HT-29 (cell line): ENCODE measurements at places on chromosomes 4 and X.

- peak; percentile 22 for DNase-seq
These were observed 1.3 kb downstream of the PARM1 start for GRCh38 chr4:74934016-74934831.

- DNase-seq: peak; percentile 27
These were observed 432.0 kb downstream of the GLUD2 start for GRCh38 chrX:121479406-121479805.

- DNase-seq: peak; percentile 62
These were observed 230.6 kb downstream of the PCDH7 start for GRCh38 chr4:30950737-30951136.

DNA sequence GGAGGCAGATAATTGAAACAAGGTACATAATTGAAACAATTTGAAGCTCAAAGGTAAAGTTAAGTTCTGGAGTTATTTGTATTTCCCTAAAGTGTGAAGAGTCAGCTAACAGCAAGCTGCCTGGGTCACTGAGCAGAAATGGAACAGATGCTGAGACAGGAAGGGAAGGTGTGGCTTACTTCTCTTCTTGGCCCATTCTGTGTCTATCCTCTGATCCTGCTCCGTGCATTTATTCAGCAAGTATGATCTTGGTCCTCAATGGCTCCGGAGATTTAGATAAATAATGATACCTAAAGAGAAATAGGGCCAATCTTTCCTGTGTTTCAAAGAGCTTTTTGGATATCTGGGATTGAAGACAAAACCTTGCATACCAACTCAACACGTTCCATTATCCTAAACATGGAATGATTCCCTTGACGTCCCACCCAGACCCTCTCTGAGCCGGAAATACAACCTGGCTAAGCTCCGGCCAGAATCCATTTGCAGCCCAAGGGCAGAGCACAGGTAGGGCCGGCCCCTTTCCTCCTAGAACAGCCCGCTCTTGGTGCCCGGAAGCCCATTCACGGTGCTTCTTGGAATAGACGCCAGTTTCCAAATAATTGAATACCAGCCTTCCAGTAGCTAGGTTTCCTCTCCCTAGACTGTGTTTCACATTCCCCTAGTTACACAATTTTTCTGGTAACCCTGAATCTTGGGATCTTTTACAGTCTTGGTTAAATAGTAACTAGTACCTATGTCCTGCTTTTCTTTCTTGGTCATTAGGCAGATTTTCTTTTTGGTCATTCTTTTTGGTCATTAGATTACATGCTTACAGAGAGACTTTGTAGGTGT lies 211.0 kb downstream of the NWD2 start:
- DNase-seq: peak; percentile 69

DNA sequence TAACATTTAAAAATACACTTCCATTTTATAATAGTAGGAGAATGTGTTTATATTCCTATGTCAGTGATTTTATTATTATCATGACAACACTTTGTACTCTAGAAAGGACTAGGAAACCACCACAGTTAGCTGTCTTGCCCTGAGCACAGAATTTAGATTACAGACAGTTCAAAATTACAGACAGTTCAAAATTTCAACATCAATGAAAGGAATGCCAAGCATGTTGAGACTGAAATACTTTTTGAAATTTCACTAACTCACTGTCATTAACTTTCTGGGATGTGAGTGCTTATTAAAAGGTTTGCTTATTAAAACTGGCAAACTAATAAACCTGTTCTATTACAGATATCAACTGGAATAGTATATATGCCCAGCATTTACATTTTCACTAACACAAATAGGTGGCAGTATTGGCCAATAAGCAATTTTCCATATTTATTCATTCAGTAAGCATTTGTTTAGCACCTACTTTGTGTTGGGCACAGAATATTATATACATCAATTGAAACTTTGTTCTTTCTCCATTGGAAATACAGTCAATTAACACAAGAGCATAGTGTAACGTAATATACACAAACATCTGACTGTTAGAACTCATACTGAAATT lies 179.4 kb downstream of the FBXW7 start:
- no peak for DNase-seq

GRCh38 chrX:124502166-124502565 lies 155.8 kb downstream of the SH2D1A start:
- DNase-seq: no peak

DNA sequence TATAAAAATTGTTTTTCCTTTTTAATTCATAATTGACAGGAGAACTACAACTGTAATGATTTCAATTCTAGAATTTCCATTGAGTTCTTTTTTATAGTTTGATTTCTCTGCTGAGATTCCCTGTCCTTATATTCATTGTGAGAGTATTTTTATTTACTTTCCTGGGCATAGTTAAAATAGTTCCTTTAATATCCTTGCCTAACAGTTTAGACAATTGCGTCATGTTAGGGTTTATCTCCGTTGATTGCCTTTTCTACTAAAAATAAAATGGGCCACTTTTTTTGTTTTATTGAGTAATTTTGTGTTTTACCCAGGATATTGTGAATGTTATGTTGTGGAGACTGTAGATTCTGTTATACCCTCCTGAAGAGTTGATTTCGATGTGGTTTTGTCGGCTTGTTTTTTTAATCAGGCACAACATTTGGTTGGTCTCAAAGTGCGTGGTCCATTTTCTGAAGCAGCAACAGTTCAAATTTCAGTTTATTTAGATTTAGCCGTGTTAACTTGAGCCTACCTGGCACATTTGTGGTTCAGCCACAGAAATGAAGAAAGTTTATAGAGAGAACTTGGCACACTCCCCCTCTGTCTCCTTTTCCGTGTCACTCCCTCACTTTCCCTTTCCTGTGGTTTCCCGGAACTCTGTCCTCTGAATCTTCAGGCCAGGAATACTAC lies 16.0 kb upstream of the PRRG1 start:
- DNase-seq: no peak

- no peak for DNase-seq
These were observed 79.8 kb downstream of the ADAMTS3 start for GRCh38 chr4:72489267-72489666.

- DNase-seq: no peak
These were observed 197.0 kb downstream of the ADGRL3 start for GRCh38 chr4:61397174-61397573.

GRCh38 chr4:111108153-111108552 lies 485.3 kb upstream of the PITX2 start:
- DNase-seq: no peak

GRCh38 chr4:30714408-30715031 lies 5.6 kb upstream of the PCDH7 start:
- DNase-seq: peak; percentile 84

DNA sequence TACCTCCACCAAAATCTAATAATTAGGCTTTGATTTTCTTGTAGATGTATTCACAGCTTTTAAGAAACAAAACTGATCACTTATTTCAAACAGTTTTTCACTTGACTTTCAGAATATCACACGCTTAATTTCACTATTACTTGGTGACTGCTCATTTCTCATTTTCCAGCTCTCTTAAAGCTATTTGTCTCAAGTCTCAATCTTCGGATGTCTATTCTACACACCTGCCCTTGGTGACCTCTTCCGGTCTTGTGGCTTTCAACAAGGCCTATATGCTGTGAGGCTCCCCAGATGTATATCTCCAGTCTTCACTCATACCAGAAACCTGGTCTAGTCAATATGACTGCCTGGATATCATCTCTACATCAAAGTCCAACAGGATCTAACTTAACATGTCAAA lies 34.9 kb upstream of the ANXA10 start:
- DNase-seq: no peak

DNA sequence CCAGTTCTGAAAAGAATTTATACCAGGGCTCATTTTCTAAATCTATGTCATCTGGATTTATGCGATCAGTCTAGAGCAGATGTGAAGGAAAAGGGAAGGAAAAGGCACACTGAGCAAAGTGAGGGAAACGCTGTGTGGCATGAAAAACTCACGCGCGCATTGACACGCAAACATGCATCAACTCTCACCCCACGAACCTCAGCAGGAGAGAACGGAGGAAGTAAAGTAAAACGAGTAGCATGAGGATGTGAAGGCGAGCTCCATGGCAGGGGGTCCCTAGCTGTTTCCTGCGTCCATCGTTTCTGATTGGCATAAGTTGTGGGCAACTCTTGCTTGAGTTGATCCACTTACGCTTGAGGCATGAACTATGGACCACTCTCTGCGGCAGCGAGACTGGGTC lies 102.8 kb upstream of the PDLIM3 start:
- no peak for DNase-seq

- no peak for DNase-seq
These were observed 40.5 kb downstream of the AFF2 start for GRCh38 chrX:148540671-148541583.

DNA sequence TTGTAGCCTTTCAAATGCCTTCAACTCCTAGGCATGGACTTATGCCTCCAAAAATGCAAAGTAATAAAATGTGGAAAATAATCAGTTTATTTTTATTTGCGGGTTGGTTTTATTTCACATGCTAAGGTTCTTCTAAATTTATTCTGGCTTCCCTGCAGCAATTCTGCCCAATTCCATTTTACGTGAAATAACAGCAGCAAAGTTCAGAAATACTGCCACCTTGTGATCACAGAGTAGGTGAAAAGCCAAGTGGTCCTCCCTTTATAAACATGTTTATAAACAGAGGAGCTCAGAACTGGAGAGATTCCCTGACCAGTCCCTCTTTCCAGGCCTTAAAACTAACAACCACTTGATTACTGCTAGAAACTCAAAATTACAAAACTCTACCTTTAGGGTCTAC lies 14.7 kb upstream of the DCHS2 start:
- DNase-seq: peak; percentile 18

DNA sequence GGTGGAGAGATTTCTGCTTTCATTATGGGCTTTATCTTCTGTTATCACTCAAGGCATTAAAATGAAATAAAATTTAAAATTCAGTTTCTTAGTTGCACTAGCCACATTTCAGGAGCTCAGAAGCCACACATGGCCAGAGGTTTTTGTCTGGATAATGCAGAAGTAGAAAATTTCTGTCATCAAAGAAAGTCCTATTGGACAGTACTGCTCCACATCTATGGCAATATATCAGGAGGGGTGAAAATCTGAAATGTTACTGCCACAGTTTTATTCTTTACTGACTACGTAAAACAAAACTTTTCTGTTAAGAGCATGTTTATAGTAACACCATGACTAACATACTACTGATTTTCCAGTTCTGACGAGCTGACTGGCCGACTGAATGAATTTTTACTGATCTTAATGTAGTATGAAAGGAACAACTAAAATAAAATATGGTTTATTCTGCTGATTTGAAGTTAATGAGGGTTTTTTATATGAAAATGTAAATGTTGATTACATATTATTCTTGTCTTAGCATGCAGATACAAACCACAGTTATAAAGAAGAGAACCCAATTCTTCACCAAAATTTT lies 264.0 kb upstream of the HAND2 start:
- no peak for DNase-seq
